Cerebellum (tissue), 4 donors: ENCODE measurements at places on chromosomes 3 and 15.

DNA sequence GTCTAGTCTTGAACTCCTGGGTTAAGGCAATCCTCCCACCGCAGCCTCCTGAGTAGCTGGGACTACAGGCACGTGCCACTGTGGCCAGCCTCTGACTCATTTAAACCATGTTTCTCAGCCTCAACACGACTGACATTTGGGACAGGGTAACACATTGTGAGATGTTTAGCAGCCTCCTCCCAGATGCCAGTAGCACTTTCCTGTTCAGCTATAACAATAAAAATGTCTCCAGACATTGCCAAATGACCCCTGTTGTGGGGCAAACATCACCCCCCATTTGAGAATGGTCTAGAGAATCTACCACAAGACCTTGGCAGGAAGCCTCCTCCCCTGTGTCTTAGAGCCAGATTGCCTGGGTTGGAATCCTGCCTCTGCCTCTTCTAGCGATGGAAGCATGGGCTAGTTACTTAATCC, 8.4 kb downstream of the TMEM40 start:
- peak; percentile 41 for DNase-seq

DNA sequence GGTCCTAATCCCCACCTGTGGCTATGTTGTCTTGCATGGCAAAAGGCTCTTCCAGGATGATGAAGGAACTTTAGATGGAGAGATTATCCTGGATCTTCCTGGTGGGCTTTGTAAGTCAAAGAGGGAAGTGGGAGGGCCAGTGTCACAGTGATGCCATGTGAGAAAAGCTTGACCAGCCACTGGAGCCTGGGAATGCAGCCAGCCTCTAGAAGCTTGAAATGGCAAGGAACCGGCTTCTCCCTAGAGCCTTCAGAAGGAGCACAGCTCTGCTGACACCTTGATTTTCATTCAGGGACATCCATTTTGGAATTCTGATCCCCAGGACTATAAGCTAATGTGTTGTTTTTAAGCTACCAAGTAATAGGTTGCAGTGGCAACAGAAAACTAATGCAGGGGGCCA, 58.3 kb downstream of the CLEC3B start:
- DNase-seq = no peak

- DNase-seq = no peak
These were observed 806.5 kb downstream of the OTOL1 start for GRCh38 chr3:162302983-162303624.

GRCh38 chr15:91271565-91272153, 171.6 kb downstream of the SV2B start:
- peak; percentile 72 for DNase-seq

GRCh38 chr3:27216955-27217552, 152.1 kb downstream of the NEK10 start:
- no peak for DNase-seq

DNA sequence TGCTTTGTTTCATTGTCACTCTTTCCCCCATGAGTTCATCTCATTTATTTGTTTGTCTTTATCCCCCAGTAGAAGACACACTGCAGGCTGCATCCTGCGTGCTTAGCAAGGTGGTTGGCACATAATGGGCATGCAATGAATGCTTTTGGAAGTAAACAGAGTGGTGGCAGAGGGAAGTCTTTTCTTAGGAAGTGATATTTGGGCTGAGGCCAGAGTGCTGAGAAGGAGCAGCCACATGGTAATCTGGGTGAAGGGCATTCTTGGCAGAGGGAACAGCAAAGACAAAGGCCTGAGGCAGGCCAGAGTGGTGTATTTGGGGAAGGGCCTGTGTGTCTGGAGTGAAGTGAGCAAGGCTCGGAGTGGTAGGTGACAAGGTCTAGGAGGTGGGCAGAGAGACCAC, 17.7 kb upstream of the ADAMTS7 start:
- no peak for DNase-seq

DNA sequence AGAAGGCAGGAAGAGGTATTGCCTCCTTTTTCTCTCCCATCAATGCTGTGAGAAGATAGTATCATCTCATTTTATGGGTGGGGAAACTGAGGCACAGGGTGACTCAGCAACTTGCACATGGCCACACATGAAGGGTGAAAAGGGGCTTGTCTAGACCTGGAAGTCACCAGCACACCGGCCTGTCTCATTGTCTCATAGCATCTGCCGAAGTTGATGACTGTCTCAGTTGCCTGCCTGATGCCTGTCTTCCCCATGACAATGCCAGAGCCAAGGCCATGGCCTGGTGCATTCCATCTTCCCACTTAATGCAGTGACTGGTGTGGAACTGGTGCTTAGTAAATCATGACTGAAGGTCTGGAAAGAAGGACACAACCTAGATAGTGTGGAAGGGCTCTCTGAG, 27.9 kb upstream of the PRR23E start:
- no peak for DNase-seq

DNA sequence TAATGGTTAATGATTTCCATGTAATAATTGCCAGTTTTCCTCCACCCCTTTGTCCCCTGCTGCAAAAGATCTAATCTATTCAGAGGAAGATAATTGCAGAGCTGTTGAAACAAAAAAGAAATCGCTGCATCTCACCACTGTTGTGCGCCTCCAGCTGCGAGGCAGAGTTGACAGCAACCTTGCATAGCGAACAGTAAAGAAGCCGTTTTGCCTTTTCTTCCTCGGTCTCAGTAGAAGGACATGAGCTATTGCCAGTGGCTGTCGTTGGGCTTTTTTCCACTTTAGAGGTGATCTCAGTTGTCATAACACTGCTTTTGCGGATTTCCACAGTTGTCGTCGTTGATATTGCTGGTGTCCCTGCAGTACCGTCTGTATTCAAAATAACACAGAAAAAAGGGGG, 314.2 kb downstream of the ZNF385D start:
- DNase-seq = no peak

- no peak for DNase-seq
These were observed 223.7 kb downstream of the MAGI1 start for GRCh38 chr3:65814845-65815578.

DNA sequence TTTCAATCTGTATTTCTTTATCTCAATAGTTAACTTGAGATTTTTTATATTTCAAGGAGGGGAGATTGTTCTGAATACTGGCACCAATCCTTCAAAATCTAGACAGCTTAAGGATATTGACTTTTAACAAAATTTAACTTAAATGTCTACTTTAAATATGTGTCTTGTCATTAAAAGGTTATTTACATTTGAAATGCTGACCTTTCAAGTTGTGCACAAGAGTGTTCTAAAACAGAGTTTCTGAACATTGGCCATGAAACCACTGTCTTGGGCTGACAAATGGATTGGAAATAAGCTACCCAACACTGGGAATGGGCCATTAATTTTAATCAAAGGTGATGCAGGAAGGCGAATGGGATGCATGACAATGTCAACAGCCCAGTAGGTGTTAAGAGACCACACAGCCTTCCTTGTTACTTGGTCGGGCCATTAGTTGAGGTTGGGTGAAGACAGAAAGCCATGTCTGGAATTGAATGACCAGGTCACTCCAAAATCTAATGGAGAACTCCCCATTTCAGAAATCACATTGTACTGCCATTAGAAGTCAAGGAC, 128.5 kb downstream of the CDIN1 start:
- DNase-seq = no peak

GRCh38 chr15:81292523-81293001, 31.4 kb downstream of the STARD5 start:
- DNase-seq = no peak

DNA sequence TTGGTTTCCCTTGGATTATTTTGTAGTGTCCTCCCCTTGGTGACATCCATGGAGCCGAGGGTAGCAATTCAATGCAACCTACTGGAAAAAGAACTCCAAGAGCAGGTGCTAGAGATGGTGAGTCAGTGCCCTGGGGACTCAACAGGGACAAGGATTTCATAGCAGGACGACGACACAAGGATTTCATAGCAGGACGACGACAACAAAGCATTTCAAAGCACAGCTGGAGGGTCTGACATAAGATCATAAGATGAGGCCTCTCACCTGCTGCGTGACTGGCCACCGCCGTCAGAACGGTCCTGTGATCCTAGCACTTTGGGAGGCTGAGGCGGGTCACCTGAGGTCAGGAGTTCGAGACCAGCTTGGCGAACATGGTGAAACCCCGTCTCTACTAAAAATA, 22.5 kb downstream of the NRROS start:
- no peak for DNase-seq

- DNase-seq = no peak
These were observed 336.0 kb upstream of the TRIM42 start for GRCh38 chr3:140341817-140342403.

GRCh38 chr15:78840661-78841375, 29.6 kb upstream of the ADAMTS7 start:
- DNase-seq = no peak

- no peak for DNase-seq
These were observed 71.1 kb downstream of the TBL1XR1 start for GRCh38 chr3:177126015-177126773.

- DNase-seq = no peak
These were observed 5.8 kb upstream of the TATDN2 start for GRCh38 chr3:10242182-10243065.

DNA sequence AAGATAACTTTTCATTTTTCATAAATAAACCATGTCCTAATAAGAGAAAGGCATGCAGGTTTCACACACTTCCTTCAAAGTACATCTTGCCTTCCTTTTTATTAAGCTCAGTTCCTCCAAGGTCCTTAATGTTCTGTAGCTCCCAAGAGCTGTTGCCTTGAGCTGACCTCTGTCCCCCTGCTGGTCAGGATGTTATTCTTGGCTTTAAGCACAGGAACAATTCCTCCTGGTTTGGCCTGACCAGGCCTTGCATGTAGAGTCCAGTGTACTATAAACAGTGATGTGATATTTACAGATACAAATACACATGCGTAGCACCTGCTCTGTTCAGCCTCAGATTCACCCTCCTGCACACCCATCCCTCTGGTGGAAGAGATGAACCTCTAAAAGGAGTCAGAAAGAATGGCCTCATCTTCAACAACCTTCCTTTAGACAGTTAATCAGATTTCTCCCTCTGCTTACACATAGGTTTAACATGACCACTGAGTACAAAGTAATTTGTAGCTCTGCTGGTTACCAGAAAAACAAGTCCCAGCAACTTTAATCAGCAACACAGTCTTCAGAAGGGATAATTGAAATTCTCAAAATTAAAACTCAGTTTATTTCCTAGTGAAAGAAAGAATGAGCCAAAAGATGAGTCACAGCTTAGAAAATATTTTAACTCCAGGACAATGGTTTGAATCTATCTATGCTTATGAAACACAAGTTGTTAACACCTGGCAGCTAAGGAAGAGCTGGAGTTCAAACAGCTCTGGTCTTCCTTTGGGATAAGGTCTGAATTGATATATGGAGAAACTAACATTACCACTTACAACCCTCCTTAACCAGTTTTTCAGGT, 46.5 kb downstream of the PTPN9 start:
- no peak for DNase-seq

DNA sequence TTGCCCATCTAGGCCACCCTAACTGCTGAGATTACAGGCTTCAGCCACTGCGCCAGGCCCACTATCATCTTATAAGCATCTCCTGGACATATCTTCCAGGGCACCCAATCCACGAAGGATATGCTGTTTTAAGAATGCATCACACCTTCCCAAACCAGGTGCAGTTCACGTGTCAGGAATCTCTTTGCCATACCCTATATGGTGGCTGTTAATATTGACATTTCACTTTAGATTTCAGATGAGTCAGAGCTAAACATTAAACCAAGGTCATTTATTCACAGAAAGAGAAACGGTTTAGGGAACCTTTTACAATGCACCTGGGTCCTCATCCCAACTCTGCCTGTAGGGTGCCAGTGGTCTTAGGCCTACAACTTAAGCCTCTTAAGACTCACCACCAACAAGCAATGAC, 85.7 kb downstream of the TBL1XR1 start:
- no peak for DNase-seq

- no peak for DNase-seq
These were observed 492.4 kb downstream of the OTOL1 start for GRCh38 chr3:161989012-161989411.

DNA sequence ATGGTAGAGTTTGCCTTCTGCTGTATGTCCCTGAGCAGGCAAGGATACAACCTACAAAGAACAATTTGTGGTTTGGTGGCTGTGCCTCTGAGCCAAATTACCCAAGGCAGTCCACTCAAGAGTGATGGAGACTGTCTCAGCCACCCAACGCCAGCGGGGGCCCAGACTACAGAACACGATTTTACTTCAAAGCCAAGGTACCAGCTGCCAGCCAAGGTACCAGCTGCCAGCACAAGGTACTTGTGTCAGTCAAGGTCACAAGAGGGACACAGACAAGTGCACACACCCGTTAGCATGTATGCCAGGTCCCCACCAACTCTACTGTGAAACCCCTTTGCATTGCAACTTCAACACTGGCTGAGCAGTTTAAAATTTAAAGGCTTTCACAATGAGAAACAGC, 23.5 kb downstream of the COLQ start:
- DNase-seq = no peak

DNA sequence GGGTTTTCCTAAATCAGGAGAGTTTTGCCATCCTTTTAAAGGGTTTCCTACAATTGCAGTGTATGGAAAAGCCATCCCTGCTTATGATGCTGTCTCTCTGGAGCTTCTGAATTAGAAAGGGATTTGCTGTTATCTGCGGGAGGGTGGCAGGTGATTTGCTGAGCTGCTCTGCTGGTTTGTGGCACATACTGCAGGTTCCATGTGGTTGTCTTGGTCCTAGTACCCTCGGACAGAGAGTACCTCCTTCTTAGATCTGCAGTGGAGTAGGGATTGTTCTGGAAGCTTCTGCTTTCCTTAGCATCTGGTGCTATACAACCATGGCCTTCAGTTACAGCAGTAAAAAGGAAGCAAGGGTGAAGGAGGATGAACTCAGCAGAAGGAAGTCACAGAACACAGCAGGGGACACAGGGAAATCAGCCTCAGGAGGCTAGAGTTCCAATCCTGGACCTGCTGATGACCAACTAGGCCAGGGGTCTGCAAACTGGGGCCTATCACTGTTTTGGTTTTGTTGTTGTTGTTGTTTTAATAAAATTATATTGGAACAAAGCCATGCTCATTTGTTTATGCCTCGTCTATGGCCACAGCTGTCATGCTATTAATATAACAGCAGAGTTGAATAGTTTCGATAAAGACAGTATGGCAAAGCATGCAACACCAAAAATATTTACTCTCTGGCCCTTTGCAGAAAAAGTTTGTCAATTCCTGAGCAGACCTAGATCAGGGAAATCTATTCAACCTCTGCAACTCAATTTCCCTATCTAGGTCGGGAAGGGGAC, 39.5 kb downstream of the STARD5 start:
- DNase-seq = no peak

DNA sequence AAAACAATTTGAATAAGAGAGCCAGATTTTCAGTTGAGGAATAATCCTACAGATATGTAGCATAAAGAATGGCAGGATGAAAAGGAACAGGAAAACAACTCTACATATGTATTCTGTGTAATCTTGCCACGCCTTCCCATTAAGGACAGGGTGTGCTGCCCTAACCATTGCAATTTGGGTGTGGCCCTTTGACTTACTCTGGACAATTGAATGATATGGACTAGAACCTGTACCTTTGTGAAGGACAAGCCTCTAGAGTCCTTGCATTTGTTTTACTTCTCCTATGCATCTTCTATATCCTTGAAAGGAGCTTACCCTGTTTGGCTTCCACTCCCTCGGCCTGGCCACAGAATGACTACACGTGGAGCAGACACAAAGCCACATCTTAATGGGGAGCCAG, 1261.6 kb upstream of the GBE1 start:
- no peak for DNase-seq
